Right hindlimb (tissue), 1 donor: ENCODE measurements at places on chromosomes 4 and X.
A peak's percentile ranks its signal among the peaks of the same experiment; 100 is the strongest.

DNA sequence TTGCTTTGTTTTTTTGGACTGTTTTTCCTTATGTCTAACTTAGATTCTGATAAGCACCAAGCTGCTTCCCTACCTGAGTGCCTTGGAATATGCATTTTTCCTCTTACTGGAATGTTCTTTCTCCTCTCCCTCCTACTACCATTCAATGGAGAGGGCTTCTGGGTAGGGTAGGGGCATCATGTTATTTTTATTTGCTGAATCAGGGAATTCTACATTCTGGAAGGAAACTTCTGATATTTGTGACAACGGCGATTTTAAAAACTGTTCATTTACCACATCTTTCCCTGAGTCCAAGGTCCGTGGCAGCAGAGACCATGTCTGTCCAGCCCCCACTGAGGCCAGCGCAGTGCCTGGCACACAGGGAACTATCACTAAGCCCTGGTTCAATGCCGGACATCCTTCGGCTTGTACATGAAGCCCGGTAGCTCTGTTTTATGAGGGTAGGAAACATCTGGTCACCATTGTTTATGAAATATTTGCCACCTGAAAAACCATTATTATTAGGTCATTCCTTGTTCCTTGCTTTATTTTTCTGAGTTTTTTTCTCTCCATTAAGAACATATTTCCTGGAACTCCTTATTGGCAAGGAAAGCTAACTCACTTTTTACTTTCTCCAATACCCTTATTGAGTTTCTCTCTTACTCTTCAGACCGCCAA is 57.0 kb downstream of the PALLD start:
- no peak for DNase-seq

DNA sequence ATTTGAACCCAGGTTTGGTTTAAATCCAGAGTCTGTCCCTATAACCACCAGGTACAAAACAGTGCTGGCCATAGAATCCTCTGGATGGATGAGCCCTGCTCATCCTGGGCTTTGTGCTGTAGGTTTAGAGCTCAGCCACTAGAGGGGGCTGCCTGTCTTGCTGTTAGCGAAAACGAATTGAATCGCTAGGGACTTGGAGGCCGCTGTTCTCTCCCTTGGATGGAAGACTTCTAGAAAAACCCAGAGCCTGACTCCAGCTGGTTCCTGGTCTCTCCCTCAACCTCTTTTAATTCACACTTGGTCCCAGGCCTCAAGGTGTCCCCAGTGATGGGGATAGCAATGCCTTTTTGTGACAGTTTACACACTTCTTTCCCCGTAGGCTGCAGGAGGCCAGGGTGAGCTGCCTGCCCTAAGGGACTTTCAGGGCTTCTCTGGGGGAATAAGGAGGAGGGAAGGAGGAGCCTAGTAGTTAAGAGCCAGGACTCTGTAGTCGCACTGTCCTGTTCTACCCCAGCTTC is 8.7 kb downstream of the RIPPLY1 start:
- peak; percentile 49 for DNase-seq

- DNase-seq = no peak
Observed at GRCh38 chr4:77187322-77187721, 30.3 kb downstream of the CCNG2 start.

DNA sequence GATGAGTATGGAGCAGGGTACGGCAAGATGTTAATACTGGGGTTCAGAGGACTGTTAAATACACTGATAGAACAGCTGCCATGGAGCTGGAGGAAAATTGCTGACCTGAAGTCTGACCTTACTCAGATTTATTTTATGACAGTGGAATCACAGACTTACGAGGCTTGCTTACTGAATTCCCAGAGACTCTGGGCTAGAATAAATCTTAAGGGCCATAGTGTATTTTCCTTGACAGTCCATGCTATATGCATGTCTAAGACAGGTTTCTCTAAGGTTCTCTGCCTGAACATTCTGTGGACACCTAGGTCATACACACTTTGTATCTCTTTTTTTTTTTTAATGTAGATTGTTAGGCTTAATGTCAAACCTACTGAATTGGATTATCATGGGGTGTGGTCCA is 633.2 kb upstream of the ACTRT1 start:
- no peak for DNase-seq

DNA sequence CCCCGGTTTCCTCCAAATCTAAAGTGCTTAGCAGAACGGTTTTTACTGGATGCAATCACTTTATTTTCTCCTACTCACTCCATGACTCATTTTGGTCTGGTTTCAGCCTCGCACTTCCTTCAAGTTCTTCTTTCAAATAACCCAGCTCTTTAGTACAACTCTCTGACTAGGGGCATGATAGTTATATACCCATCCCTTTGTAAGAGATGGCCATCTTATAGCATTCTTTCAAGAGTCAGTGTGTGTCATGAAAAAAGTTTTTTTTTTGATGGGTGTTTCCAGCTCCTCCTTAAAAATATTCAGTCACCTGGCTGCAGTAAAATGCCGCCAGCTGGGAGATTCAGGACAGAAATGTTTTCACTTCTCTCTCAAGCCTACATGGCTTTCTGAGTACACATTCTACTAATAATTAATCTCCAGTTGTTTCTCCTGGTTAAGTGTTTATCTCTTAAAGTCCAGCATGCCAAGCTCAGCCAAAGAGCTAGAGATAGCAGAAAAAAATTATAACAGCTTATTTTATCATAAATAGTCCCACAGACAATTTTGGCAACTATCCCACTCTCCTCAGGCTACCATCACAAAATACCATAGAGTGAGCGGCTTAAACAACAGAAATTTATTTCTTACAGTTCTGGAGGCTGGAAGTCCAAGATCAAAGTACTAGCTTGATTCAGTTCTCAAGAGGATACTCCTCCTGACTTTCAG is 139.3 kb downstream of the GASK1B start:
- no peak for DNase-seq
